Nucleus accumbens (tissue), 56 donors: ENCODE measurements at places on chromosomes 5 and 9.

DNA sequence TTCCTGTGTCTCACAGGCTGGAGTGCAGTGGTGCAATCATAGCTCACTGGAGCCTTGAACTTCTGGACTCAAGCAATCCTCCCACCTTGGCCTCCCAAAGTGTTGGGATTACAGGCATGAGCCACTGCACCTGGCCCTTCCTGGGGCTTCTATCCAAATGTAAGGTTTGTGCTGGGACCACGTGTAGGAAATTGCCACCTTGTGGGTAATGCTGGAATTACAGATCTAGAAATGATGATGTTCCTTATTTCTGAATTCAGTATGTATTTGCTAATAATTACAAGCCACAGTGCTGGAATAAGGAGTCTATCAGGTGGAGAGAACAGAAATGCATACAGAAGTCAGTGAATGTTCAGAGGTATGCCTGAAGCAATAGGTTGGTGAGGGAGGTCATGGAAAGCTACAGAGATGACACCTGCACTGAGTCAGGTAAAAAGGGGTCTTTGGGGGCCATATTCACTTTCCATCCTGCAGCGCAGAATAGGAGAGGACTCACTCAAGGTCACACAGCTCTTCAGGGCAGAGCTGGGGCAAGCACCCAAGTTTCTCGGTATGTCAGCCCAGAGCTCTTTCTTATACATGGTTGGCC, 8.8 kb upstream of the IGFBPL1 start:
- no peak for DNase-seq

DNA sequence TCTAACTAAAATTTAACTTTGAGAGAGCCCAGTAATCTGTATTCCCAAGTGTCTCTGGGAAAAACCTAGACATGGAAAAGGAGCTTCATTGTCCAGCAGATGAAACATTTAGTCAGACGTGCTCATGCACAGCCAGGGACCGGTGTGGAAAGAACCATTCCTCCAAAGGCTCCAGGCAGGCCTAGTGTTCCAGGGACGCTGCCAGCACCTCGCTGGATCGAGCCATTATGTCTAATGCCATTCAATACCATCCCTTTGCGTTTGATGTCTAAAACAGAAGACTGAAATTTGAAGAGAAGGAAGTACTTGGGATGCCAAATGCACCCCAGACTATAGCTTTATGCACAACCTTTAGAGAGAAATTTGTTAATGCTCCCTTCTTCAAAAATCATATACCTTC, 1.4 kb upstream of the CHSY3 start:
- no peak for DNase-seq

DNA sequence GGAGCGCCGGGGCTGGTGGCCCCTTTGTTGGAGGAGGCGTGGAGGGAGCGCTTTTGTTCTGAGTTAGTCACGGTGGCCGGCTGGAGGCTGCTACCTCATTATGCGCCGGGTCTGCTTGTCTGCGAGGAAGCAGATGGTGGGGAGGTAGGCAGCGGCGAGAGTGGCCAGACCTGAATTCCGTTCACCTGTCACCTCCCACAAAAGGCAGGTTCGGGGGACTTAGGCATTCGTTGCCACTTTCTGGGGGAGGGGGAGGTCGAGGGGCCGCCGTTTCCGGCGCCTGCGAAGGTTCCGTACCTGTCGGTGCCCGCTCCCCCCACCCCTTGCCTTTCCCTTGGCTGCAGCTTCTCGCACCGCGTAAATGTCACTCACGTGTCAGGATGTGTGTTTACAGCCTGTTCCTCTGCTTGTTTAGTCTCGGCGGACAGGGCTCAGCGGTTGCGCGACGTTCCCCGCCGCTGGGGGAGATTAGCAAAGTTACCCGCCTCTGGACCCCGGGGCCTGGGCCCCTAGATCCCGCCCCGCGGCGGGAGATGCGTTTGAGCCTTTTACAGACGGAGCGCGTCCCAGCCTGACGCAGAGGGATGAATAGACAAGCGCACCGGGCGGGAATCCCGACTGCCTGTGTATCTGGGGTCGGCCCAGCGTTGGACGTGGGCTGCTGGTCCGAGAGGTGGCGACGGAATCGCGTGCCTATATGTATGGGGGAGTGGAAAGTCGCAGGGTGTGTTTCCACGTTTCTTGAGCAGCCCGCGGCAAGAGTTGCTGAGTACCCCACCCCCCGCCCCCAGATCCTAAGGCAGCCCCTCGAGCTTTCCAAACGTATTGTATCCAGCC, 2.7 kb upstream of the LHX2 start:
- DNase-seq = no peak

GRCh38 chr5:135137146-135137915, 103.3 kb upstream of the PITX1 start:
- no peak for DNase-seq

DNA sequence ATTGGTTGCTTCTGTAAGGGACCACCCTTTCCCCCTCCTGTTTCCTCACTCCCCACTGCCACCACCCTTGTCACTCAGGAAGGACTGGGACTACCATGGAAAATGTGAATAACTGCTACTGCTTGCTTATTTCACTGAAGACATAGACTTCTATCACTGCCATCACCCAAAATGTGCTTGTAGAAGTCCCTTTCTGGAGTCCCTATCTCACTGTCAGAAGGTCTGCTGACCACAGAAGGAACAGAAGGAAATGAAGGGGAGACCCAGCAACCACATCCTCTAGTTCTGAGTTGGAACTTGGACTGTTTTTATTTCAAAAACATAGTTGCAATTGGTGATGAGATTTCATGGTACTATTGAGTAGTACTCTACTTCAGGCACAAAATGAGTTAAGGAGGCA, 122.5 kb downstream of the NPR3 start:
- DNase-seq = no peak

DNA sequence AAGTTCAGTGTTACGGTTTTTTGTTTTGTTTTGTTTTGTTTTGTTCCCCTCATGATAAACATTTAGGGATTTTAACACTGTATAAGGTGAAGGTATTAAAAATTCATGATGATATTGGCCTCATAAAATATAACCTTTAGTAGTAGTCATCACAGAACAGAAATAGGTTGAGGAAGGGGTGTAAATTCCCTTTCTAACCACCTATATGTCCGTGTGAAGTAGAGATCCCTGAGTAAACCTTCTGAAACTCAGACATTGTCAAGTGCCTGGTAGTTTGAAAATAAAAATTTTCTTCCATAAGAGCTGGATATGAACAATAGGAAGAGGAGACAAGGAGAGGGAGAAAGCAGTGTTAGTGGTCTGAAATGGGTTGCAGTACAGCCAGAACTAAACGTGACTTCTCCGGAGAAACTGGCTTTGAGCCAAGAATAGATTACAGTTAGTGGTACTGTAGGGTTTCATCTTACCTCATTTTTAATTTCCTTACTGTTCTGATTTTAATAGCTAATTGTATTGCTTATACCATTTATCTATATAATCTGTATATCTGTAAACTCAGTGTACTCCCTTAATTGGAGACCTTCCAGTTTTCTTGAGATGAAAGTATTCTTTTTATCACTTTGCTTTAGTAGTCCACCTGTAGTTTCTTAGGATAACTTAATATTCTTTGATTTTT, 18.3 kb downstream of the UGCG start:
- no peak for DNase-seq

DNA sequence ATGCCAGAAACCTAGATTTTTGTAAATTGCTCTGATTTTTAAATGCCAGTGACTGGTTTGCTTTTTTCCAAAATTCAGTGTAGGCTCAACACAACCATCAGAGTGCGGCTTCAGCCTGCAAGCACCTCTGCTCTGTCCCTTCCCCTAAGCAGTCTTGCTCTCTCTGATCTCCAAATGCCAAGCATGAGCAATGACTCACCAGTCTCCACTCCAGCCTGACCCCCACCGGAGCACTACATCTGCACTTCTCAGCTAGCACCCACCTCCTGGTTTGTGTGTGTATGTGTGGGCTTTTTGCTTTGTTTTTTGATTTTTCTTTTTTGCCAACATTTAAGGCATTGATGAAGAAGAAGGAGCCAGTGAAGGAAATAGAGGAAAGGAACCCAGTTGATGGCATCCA, 61.4 kb upstream of the ADRA1B start:
- DNase-seq = no peak

DNA sequence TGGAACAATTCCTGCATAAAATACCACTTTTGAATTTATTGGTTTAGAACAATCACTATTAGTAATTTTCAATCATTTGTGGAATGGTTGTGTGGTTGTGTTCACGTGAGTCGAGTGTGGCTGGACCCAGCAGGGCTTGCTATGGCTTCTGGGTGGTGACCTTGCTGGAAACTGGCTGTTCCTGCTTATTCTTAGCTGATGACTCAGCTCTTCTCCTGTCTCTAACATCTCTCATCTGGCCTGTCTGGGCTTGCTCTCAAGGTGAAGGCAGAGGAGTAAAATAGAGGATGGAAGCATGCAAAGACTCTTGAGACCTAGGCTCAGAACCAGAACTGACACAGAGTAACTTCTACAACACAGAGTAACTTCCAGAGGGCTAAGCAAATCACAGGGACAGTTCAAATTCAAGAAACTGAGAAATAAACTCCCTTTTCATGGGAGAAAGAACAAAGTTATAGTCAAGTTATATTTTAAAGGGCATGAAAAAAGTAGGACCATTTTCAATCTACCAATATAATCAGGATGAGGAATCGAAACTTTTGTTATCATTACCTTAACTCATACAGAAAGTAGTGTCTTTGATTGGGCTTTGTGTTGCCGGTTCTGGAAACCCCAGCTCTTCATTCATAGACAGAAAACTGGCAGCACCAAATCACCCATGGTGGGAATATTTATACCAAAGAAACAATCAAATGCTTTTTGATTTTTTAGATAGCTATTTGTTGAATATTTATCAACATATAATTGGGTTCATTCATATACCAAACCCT, 665.1 kb downstream of the CDH18 start:
- DNase-seq = no peak

DNA sequence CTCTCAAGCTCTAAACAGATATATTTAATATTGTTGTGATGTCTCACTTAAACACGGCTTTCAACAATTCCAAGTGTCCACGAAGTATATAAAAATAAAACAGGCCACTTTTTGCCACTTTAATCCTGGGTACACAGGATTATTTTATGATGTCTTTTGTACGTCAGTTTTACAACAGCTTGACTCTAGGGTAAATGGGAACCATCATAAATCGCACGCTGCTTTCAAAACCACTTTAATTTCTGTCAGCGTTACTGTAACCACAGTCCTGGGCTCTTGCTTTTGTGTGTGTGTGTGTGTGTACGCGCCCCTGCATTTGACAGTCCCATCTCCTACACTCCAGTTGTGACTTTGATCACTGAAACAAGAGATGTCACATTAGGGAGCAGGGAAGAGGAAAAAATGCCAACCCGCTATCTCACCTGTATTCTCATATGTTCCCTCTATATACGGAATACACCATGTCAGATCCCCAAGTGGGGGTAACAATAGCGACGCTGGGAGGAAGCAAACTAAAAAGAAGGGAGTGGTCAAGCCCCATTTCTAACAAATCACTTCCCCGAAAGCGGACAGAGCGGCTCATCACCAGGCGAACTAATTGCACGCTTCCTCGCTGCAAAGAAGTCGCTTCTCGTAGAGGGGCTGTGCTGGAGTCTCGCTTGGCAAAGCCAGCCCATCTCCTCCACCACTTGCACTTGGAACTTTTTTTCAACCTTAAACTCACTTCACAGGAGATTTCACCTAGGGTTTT, 1.2 kb downstream of the BNC2 start:
- DNase-seq = no peak
